ENCODE measurements at places on chromosomes 16 and 17.
A peak's percentile ranks its signal among the peaks of the same experiment; 100 is the strongest.

GRCh38 chr17:62715882-62716390 lies 88.5 kb downstream of the MRC2 start:
- no peak for DNase-seq

DNA sequence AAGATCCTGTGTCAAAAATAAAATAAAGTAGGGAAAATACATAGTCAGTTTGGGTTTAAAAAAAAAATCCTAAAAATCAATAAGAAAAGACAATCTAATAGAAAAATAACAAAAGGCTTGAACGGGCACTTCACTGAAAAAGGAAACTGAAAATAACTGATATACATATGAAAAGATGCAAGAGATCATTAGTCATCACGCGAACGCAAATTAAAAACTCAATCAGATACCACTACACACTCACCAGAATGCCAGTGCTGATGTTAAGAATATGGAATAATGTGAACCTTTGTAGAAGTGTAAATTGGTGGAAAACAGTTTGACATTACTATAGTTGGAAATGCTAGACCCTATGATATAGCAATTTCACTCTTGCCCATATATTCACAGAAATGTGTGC lies 14.6 kb downstream of the GNGT2 start:
- DNase-seq: no peak

DNA sequence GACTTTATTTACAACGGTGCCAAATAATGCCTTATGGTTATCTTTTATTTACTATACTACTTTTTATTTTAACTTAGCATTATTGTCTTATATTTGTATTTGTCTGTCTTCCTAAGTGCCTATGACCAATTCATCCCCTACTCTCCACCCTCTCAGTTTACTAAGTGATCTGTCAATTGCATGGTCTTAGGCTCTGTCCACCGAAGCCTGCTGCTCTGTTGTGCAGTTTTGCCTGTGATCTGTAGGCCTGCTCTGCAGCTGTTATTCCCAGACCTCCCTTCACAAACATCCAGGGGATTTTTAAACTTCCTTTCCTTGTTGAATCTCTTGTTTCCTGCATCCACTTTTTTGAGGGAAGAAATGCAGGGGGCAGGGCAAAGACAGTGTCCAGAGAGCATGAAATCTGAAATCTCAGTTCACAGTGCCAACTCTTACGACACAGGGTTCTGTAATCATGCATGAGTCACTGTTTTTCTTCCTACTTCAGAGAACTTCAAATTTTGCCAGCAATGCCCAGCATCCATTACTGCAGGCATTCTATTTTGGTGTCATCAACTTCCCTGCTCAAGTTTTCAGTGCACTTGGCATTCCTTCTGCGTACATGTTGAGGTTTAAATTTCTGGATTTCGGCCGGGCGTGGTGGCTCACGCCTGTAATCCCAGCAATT lies 11.4 kb downstream of the SLFN5 start:
- DNase-seq: no peak

GRCh38 chr17:51371732-51372151 lies 111.4 kb downstream of the UTP18 start:
- DNase-seq: no peak

DNA sequence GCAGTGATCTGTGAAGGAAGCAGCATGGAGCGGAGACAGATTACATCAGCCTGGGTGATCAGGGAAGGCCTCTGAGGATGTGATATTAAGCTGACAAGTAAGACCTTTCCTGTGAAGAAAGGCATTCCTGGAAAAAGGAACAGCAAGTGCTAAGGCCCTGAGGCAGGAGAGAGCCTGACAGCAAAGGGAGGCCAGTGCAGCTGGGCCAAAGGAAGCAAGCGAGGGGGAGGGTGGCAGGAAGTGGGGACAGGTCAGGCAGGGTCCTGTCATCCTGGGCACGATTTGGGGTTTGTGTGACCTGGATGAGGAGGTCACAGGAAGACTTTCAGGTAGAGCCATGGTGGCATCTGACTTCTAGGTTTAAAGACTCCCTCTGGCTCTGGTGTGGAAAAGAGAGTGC lies 12.3 kb downstream of the CPNE2 start:
- no peak for DNase-seq

DNA sequence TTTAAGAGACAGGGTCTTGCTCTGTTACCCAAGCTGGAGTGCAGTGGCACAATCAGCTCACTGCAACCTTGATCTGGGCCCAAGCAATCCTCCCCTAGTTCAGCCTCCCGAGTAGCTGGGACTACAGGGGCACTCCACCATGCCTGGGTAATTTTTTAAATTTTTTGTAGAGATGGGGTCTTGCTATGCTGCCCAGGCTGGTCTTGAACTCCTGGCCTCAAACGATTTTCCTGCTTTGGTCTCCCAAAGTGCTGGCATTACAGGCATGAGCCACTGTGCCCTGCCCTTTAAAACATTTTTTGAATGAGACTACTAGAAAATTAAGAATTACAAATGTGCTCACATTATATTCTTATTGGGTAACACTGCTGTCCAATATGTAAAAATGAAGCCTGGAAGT lies 161.7 kb upstream of the FAM20A start:
- DNase-seq: no peak

GRCh38 chr17:21061158-21061835 lies 18.5 kb upstream of the USP22 start:
- DNase-seq: no peak

DNA sequence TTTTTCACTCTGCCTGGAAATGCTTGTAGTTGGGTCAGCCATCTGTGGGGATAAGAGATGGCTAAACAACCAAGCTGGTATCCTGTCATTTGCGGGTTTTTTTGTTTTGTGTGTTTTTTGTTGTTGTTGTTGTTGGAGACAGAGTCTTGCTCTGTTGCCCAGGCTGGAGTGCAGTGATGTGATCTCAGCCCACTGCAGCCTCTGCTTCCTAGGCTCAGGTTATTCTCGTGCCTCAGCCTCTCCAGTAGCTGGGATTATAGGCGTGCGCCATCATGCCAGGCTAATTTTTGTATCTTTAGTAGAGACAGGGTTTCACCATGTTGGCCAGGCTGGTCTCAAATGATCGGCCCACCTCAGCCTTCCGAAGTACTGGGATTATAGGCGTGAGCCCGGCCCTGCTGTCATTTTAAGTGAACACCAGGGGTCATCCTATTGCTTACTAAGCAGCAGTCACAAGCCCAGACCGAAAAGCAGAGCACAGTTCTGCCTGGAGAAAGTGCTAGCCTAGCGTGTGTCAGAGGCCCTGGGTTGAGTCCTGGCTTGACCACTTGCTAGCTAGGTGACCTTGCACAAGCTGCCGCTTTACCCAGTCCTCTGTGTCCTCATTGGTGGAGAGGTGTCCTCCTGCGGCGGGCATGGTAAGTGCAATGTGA lies 4.6 kb downstream of the SMCR8 start:
- DNase-seq: no peak

- DNase-seq: no peak
Observed at GRCh38 chr17:57485566-57485865, 229.2 kb downstream of the MSI2 start.

DNA sequence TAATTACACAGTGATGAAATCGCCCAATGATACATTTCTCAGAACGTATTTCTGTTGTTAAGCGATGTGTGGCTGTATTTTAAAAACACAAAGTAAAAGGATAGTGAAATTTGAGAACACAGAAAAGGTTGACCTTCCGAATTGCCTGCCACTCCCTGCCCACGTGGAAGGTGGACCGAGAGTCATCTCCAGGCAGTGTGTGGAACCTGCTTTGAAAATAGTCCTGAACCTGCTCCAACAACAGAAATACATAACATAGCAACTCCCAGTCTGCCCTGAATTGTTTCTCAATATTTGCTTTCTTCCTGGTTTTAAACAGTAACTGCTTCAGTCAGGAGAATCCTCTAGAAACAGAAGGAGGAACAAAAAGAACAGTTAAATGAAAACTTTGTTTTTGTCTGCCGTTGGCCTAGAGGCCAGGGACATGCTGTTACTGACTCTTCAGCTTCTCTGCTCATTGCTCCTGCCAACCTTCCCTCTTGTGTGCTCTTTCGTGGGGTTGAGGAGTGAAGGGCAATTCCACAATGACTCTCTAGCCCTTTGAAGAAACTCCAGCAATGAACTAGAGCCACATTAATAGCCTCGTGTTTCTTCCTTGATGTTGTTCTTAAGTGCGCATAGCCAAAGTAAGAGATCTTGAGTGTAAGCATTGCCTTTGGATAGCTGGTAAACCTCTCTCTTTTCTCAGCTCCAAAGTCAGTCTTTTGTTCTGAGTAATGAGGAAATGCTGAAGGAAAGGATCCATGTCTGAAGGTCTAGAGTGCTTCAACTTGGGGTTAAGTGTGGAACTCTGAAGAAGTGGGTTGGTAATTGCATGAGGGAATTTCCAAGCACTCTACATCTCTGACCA lies 452.5 kb upstream of the CCL2 start:
- DNase-seq: no peak

GRCh38 chr16:73036074-73036826 lies 11.7 kb downstream of the ZFHX3 start:
- no peak for DNase-seq

DNA sequence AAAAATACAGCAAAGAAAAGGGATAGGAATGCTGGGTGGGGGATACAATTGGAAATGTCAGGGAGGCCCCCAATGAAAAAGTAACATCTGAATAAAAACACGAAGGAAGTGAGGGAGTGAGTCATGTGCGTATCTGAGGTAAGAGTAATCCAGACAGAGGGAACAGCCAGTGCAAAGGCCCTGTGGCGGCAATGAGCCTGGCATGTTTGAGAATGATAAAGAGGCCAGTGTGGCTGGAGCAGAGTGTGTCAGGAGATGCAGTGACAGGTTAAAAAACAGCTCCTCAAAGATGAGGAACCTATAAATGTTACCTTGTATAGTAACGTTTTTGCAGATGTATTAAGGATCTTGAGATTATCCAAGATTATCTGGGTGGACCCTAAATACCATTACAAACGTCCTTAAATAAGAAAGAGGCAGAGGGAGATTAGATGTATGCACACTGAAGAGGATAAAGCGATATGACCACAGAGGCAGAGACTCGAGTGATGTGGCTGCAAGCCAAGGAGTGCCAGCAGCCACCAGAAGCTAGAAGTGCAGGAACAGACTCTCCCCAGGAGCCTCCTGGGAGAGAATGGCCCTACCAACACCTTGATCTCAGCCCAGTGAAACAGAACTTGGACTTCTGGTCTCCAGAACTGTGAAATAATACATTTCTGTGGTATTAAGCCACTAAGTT lies 17.8 kb upstream of the SLC35B1 start:
- no peak for DNase-seq

- no peak for DNase-seq
Observed at GRCh38 chr16:67108931-67109406, 772 bp upstream of the PHAF1 start.

DNA sequence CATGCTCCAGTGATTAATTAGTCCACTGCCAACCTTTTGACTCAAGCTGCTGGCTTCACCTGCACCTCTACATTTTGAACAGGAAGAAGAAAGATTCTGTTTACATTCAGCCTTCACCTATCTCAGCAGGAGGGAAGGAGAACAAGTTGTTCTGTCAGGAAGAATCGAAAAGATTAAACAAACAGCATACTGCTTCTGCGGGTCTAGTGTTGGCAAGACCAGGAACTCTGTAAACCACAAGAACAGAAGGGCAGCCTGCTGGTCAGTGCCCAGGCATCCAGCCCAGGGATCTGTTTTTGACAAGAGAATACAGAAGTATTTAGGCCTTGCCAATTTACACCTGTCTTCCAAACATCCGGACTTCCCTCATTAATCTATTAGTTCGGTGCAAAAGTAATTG lies 189.7 kb downstream of the CHD9NB start:
- no peak for DNase-seq

GRCh38 chr17:66784621-66785364 lies 50.1 kb upstream of the CACNG5 start:
- no peak for DNase-seq

GRCh38 chr17:81008140-81008539 lies 16.5 kb downstream of the CHMP6 start:
- no peak for DNase-seq

DNA sequence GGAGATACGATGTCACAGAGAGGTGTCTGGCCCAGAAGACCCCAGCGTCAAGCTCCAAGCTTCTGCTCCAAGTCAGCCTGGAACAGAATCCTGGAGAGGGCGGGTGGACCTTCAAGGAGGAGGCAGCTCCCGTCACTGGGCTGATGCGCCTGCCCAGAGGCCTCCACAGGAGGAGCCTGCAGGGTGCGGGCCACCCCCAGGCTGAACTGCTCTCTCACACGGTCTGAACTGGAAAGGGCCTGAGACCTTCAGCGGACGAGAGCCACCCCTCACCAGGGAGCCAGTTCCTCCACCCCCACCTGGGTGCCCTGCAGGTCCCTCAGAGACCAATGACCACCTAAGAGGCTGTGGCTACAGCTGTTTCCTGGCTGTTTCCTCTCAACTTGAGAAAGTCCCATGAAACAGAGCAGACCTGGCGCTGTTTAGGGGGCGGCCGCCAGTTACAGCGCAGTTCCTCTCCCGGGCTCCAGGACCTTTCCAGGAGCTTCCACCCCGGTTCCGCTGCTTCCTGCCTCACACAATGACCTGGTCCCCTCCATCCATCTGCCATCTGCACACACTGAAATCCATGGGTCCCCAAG lies 36.0 kb upstream of the KLHDC4 start:
- no peak for DNase-seq

DNA sequence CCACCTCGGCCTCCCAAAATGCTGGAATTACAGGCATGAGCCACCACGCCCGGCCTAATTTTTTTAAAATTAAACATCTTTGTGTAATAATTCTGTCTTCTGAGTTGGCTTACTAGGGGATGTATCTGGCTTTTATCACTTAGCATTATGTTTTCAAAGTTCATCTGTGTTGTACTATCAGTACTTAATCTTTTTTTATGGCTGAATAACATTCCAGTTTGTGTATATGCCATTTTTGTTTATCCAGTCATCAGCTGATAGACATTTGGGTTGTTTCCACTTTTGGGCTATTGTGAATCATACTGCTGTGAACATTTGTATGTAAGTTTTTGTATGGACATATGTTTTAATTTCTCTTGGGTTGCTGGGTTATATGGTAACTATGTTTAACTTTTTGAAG lies 69.0 kb downstream of the CHD9 start:
- no peak for DNase-seq

GRCh38 chr17:76953946-76954345 lies 85.7 kb downstream of the MGAT5B start:
- DNase-seq: no peak

DNA sequence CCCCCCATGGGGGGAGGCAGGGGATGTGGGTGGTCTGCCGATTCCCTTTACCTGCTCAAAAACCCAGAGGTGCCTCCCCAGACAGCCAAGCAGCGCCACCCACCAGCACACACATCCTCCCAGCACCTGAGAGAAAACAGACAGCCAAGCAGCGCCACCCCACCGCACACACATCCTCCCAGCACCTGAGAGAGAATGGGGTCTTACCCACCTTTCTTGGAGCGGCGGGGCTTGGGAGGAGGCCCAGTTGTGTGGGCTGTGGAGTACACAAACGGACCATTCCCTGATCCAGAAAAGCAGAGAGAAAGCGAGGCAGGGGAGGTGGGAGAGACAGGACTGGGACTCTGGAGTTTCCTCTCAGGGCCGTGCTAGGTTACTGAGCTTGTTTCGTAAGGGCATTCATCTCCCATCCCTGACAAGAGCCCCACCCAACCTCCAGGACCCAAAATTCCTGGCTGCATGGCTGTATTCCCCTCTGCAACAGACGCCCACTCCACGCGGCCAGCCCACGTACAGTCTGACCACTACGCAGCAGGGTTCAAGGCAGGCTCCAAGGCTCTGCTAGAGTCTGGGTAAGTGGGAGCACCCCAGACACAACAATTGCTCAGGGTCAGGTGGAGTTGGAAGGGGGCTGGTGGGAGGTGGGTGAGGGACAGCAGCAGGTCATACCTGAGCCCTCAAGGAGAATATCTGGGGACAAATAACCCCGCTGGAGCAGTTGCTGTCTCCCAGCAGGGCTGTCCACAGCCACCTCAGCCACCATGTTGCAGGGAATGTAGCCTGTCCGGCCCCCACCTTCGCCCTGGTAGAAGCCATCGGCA lies 22.3 kb downstream of the TSPOAP1 start:
- DNase-seq: peak; percentile 48

GRCh38 chr17:6639586-6640535 lies 650 bp downstream of the KIAA0753 start:
- DNase-seq: peak; percentile 72

Measured in Right ventricle myocardium inferior (tissue), 1 donor.